ENCODE measurements at places on chromosomes 2 and 18. TPM values are rescaled to one million over a fixed set of nuclear protein-coding genes. Genes with fewer than 3 reads are reported as not detected.

DNA sequence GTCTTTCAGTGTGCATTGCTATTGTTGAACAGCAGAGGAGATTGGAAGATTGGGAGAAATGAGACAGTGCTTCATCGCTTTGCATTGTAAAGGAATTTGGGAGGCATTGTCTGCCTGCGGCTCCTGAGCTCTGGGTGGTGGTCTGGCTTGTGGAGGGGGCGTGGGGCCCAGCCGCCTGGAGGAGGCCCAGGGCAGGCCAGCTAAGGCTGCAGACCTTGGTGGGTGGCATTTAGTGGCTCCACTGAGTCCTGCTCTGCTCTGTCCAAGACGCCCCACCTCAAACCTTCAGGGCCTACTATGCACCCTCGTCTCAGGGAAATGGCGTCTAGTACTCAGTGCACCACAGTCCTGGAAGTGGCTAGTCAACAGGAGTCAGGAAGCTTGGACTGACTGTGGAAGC is 5.7 kb upstream of the HS1BP3 start:
- no peaks in the 10 kb centered on the region for H3K4me1 ChIP-seq
- H3K27me3 ChIP-seq, result peaks cover 14% of the 10 kb centered on the region
- no peak for DNase-seq

DNA sequence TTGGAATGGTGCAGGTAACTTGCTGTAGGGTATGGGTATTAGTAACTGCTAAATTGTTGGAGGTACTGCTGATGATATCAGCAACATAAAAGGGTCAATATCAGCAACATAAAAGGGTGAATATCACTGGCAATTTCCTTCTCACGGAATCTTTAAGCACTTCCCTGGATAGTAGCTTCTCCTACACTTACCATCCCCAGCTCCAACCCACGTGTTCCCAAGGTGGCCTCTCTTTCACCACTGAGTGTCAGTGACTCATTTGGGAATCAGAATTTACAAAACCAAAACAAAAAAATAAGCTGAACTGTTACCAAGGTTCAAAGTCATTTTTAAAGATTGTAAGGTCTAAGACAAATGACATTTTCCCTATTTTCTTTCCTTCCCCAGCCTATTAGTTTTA is 70.8 kb downstream of the LRP2 start:
- H3K4me1 ChIP-seq, result no peaks in the 10 kb centered on the region
- DNase-seq, result no peak
- no peak overlapping the region for H3K27ac ChIP-seq
- peaks cover 3% of the 10 kb centered on the region for H3K27me3 ChIP-seq
- no peaks in the 10 kb centered on the region for H3K36me3 ChIP-seq
- H3K4me3 ChIP-seq, result no peak overlapping the region

GRCh38 chr2:191693778-191694177 is 15.8 kb downstream of the NABP1 start:
- H3K4me1 ChIP-seq, result peaks cover 35% of the 10 kb centered on the region
- no peak overlapping the region for H3K27ac ChIP-seq
- H3K4me3 ChIP-seq, result no peak overlapping the region

- no peak overlapping the region for H3K4me3 ChIP-seq
- H3K36me3 ChIP-seq, result peaks cover 22% of the 10 kb centered on the region
- no peaks in the 10 kb centered on the region for H3K27me3 ChIP-seq
- no peak for DNase-seq
- peaks cover 33% of the 10 kb centered on the region for H3K4me1 ChIP-seq
- H3K27ac ChIP-seq, result no peak overlapping the region
These were observed 26.3 kb downstream of the ACSL3 start for GRCh38 chr2:222887124-222887523.

DNA sequence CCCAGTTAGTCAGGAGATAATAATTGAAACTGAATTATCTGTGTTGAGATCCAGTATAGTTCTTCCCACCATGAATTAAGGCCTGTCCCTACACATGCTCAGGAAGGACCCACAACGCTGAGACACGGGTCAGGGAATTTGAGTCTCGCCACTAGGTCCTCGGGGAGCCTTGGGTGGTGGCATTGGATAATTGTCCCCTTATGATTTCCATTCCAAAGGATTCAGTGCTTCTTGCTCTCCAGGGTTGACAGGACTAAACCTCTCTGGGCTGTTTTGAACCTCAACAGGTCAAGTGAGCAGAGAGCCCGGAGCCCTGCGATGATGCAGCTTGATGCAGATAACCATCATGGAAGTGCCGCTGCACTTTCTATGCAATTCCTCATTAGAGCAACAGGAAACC is 253.7 kb upstream of the PXDN start:
- no peaks in the 10 kb centered on the region for H3K36me3 ChIP-seq
- peaks cover 12% of the 10 kb centered on the region for H3K4me1 ChIP-seq
- peaks cover 25% of the 10 kb centered on the region for H3K27me3 ChIP-seq

- H3K4me1 ChIP-seq, result peaks cover 10% of the 10 kb centered on the region
- H3K27ac ChIP-seq, result no peak overlapping the region
- H3K4me3 ChIP-seq, result no peak overlapping the region
- no peak for DNase-seq
- H3K36me3 ChIP-seq, result no peaks in the 10 kb centered on the region
These were observed 12.4 kb downstream of the SH2D6 start for GRCh38 chr2:85430752-85431569.

- H3K36me3 ChIP-seq, result no peaks in the 10 kb centered on the region
- no peak overlapping the region for H3K27ac ChIP-seq
- H3K27me3 ChIP-seq, result peaks cover 3% of the 10 kb centered on the region
- H3K4me1 ChIP-seq, result no peaks in the 10 kb centered on the region
- no peak overlapping the region for H3K4me3 ChIP-seq
These were observed 144.6 kb upstream of the SATB2 start for GRCh38 chr2:199602271-199602895.

LAMA1 gene
- not detected for total RNA-seq

DNA sequence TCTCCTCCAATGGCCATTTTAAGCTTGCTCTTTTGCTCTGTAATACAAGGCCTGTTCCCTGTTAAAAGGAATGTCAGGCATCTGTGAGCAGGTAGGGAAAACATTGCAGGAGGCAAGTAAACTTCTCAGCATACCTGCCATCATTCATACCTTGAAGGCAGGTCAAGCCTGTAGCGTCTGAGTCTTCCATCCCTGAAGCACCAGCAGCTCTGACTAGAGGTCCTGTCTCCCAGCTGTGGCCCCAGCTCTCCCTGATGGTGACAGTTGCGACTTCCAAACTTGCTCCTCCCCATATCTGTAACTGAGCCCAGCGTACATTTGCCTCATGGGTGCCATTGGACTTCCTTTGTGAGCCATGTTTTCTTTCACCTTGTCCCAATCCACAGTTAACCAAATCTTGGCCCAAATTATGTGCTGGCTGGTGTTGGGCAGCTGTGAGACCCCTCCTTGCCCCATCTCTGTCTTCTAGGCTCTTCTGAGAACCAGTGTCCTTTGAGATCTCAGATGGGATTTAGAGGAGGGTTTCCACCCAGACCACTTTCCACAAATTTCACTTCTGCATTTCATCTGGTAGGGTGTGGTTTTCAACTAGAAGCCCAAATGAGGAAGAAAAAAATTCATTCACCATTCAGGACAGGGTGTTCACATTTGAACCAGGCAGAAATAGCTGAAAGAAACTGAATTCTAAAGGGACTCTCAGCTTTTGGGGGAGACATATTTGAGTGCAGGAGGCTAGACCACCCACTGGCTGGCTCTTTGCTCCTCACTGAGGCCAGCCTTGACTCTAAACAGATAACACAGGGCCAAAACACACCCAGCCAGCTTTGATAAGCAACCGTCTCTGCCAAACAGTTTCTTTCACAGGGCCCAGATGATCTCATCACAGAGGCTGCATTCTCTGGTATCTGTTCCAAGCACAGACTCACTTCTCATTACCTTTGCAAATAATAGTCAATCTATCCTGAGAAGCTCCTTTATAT is 66.4 kb upstream of the MSH2 start:
- no peak overlapping the region for H3K4me3 ChIP-seq
- H3K27me3 ChIP-seq, result peaks cover 2% of the 10 kb centered on the region
- no peaks in the 10 kb centered on the region for H3K4me1 ChIP-seq
- no peak overlapping the region for H3K27ac ChIP-seq
- no peaks in the 10 kb centered on the region for H3K36me3 ChIP-seq

DNA sequence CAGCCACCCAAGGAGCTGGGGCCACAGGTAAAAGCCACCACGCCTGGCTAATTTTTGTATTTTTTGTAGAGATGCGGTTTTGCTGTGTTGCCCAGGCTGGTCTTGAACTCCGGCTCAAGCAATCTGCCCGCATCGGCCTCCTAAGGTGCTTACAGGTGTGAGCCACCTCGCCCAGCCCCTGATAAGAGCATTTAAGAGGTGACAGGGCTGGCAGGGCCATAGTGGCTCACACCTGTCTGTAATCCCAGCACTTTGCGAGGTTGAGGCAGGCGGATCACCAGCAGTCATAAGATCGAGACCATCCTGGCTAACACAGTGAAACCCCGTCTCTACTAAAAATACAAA is 9.0 kb upstream of the CNNM3 start:
- peak overlapping the region; percentile 14 for H3K4me3 ChIP-seq
- H3K27ac ChIP-seq, result peak overlapping the region; percentile 71
- H3K36me3 ChIP-seq, result no peaks in the 10 kb centered on the region
- no peak for DNase-seq
- peaks cover 14% of the 10 kb centered on the region for H3K4me1 ChIP-seq

BMP10 gene
- total RNA-seq, result not detected

DNA sequence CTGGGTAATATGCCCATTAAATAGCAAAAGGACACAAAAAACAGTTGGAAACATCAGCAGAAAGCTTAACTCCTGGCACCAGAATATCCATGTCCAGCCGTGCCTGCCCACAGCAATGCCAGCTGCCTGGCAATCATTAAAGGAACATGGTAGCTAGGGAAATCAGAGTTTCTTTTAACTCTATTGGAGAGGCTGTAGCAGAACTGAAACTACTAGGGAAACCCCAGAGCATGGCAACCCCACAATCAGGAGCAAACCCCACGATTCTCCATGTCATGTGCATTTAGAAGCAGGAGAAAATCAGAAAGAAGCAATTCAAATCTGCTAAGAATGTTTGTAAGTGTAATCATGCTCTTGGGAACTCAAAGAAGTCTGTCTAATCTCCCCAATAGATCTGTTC is 409.0 kb upstream of the SMIM21 start:
- H3K36me3 ChIP-seq, result no peaks in the 10 kb centered on the region
- no peak overlapping the region for H3K27ac ChIP-seq
- H3K4me3 ChIP-seq, result no peak overlapping the region
- no peak for DNase-seq
- peaks cover 7% of the 10 kb centered on the region for H3K27me3 ChIP-seq

STPG4 gene
- total RNA-seq, result not detected

GRCh38 chr2:19543663-19544383 is 185.4 kb upstream of the OSR1 start:
- peaks cover 2% of the 10 kb centered on the region for H3K27me3 ChIP-seq
- no peaks in the 10 kb centered on the region for H3K4me1 ChIP-seq
- no peak overlapping the region for H3K27ac ChIP-seq
- H3K36me3 ChIP-seq, result no peaks in the 10 kb centered on the region

DNA sequence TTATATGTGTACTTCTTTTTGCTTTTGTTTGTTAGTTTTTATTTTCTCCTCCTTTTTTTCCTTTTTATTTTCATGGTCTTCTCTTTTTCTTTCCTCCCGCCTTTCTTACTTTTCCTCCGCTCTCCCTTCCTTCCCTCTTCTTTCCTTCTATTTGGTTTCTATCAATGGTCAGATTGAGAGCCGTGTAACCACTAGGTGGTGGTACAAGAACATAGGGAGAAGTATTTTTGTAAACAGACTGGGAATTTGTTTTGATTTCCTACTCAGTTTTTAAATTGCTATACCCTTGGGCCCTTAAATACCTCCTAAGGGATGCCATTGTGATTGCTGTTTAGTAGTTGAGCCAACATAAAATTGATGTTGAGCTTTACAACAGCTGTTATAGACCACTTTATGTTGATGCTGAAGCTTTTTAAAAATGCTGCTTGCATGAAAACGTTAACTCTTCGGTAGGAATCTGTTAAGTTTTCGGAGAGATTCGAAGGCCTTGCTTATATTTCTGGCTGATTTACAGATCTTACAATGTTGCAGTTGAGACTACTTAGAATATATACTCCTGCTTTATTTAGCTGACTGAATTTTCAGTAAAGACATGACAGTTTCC is 124.2 kb downstream of the UBE2E3 start:
- H3K27ac ChIP-seq, result peak overlapping the region; percentile 44
- H3K4me3 ChIP-seq, result peak overlapping the region; percentile 4
- H3K4me1 ChIP-seq, result peaks cover 45% of the 10 kb centered on the region
- DNase-seq, result peak; percentile 25
- H3K36me3 ChIP-seq, result peaks cover 10% of the 10 kb centered on the region

Measured in activated CD8-positive, alpha-beta T cell treated with anti-CD3 and anti-CD28 coated beads for 36 hours (primary cell).